ENCODE measurements at places on chromosomes 2 and 18.

GRCh38 chr2:46390901-46391395, 88.4 kb upstream of the TMEM247 start:
- DNase-seq = no peak

DNA sequence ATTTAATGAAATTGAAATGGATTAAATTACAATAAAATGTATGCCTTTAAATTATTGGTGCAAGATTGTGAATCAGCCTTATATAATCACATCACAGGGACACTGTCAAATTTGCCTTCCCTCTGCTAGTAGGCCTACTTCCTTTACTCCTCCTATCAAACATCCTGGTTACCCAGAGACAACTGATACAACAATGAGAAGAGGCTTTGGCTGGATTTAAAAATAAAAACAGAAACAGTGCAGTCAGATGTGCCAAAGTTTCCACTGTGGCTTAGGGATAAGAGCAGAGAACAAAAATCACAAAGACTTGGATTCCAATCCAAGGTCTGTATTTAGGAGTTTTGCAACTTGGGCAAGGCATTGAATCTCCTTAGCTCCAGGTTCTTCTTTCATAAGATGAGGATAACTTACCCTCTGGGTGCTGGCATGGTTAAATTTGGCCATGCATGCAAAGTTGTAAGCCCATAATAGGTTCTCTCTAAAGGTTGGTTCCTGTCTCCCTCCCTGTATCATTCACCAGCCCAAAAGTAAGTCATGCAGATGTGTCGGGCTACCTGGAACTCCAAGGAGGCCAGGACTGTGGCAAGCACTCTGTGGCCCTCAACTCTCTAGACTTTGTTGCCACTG, 99.3 kb upstream of the LRATD1 start:
- no peak for DNase-seq

DNA sequence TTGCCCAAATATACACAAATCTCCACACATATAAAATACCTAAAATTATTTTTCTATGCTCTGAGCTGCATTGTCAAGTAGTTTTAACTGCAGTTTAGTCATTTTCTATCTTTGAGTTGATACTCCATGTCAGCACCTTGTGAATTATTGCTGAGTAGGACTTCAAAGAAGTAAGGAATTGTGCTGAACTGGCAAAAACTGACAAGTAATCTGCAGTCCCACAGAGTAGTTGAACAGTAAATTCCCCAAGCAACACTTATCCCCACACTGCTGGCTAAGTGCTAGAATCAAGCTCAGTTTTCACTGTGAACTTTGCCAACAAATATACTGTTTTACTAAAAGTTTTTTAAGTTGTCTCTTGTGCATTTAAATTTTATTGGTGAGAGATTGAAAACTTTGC, 141.8 kb upstream of the ST6GAL2 start:
- peak; percentile 4 for DNase-seq

DNA sequence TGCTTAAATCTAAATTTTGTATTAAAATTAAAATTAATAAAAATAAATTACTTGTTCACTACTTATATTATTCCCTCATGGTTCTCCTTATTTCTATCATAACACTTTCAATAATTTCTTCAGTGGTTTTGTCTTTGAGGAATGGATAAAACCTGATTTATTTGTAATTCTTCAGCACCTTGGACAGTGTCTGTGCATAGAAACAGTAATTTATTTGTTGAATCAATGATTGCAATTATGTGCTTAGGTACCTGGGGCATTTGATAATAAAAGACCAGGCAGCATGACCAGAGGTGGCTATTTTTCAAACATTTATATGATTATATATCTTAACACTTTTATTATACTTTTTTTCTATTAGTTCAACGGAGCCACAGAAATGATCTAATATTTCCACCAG, 1062.7 kb downstream of the DSC3 start:
- no peak for DNase-seq

- DNase-seq = no peak
Measured at GRCh38 chr2:181613241-181613640, 43.7 kb downstream of the CERKL start.

- DNase-seq = no peak
Measured at GRCh38 chr2:115364093-115364492, 921.7 kb downstream of the DPP10 start.

- no peak for DNase-seq
Measured at GRCh38 chr2:39093218-39093898, 27.5 kb downstream of the SOS1 start.

- DNase-seq = no peak
Measured at GRCh38 chr2:50111067-50111466, 920.9 kb downstream of the NRXN1 start.

DNA sequence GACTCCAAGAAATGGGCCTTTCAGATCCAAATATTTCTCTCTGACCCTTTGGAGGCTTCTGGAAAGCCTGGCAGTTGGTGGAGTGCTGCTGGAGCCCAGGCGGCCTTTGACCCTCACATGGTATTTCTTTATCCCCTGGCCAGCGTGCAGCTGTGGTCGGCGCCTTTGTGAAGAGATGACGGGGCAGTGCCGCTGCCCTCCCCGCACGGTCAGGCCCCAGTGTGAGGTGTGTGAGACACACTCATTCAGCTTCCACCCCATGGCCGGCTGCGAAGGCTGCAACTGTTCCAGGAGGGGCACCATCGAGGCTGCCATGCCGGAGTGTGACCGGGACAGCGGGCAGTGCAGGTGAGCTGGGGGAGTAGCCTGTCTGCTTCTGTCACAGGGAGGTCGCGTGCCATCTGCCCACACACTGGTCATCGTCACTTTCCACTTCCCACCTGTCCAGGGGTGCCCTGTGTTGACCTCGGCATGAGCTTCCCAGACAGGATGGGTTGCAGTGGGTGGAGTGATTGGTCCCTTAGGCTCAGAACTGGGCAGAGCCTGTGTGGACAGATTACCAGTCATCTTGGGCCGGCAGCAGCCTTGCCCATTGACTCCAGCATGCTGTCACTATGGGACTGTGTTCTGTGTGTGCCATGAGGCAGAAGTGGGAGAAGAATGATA, 158.2 kb downstream of the LAMA3 start:
- no peak for DNase-seq

DNA sequence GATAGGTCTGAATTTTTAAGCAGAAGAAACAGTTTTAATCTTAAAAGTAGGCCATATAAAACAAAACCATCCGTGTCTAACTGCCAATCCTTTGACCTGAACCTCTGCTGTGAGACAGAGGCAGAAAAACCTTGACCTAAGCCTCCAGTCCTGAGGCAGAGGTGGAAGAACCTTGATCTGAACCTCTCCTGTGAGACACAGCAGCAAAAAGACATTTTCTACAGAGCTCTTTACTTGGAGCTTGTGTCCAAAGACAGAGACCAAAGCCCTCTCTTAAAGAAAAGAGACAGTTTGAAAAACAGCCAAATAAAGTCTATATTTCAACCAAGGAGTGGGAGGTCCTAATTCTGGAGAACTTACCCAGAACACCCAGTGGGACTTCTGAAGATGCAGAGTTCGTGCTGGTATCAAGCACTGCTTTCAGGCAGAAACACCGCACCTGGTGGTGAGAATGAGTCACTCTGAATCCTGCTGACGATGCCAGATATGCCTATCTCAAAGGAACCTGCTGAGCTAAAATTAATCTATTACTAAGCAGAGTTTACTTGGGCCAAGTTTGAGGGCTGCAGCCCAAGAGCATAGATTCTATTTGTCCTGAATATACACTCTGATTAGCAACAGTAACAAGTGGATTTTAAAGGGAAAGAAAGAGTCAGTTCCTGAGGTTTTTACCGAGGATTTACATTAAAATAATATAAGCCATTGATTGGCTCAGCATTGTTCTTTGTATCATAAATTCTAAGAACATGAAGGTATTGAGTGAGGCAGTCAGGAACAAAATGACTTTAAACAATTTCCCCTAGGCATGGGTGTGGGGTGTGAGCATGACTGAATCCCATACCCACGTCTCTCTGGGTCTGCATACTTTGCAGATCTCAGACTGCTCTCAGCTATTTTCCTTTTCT, 806.4 kb downstream of the TRIB2 start:
- DNase-seq = no peak

DNA sequence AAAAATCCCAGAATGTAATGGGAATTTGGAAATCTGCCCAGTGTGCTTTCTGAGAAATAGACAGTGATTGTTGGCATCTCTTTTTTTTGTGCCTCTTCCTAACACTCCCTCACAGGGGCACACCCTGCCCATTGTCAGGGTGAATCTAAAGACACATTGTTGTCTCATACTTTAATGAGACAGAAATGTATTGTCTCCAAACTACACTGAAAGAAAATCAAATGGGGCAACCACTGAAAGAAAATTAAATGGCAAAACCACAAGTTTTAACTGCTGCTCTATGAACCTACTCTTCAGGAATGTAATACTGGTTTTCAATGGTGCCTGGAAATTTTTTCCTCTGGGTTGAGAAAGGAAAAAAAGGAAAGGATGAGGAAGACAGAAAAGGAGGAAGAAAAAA, 43.2 kb upstream of the GLS start:
- peak; percentile 39 for DNase-seq

DNA sequence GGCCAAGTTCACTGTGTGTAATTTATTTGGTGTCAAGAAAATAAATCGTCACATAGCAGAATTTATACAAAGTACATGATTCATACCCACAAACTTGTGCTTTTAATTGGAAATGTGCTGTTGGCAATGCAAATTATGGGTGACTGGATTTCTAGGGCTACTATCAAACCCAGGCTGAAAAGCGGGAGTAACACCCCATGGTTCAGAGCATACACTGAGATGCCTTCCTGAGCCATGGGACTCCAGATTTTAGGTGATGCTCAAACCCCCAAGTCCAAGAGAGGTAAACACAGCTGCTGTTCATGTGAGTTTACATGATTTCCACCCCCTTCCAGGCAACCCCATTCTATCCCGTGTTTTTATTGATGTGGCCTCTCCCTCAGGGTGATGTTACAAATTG, 565.9 kb upstream of the ID2 start:
- no peak for DNase-seq

DNA sequence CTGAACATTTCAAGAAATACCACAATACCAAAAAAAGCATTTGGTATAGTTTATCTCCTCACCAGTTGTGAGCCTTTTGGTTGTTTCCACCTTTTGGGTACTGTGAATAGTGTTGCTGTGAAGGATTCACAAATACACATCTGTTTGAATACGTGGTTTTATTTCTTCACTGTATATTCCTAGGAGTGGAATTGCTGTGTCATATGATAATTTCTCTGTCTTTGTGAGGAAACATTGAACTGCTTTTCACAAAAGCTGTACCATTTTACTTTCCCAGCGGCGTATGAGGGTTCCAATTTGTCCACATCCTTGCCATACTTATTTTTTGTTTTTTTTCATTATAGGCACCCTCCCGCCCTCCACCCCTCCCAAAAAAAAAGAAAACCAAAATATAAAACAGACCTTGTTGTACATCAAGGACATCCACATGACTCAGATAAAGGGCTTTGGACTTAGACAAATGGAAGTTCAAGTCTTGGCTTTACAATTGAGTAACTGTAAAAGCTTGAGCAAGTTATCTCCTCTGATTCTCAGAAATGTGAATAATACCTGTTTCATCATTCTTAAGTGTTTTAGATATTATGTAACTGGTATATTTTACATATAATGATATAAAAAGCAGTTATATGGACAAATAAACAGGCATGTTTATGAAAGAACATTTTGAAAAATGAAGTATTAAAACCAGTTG, 19.0 kb downstream of the UBE2E3 start:
- no peak for DNase-seq

DNA sequence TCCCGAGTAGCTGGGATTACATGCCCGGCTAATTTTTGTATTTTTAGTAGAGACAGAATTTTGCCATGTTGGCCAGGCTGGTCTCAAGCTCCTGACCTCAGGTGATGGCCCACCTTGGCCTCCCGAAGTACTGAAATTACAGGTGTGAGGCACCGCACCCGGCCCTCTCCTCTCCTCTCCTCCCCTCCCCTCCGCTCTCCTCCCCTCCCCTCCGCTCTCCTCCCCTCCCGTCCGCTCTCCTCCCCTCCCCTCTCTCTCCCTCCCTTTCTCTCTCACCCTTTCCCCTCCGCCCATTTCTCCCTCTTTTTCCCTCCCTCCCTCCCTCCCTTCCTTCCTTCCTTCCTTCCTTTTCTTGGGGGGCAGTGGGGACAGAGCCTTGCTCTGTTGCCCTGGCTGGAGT, 28.4 kb downstream of the CD8B start:
- DNase-seq = no peak

- peak; percentile 4 for DNase-seq
Measured at GRCh38 chr2:10254373-10255188, 48.1 kb upstream of the HPCAL1 start.

DNA sequence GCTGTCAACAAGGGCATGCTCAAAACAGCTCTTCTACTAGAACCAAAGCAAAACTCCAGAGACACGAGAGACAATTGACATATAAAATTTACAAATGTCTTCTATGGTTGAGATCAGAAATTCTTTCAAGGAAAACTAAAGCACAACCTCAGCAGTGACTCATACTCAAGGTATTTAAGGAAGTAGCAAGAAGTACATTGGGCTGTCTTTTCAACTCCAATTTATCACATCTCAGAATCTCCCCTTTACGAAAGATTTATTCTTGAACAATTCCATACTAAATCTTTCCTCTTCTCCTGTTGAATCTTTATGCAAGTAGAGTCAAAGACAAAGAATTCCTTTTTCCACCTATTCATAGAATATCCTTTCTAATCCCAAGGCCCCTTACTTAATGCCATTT, 324.0 kb downstream of the IRS1 start:
- DNase-seq = peak; percentile 39

GRCh38 chr2:197237291-197238042, 73.1 kb downstream of the ANKRD44 start:
- no peak for DNase-seq

- no peak for DNase-seq
Measured at GRCh38 chr2:210798180-210798579, 241.8 kb downstream of the CPS1 start.

GRCh38 chr2:152354909-152355308, 19.9 kb downstream of the FMNL2 start:
- DNase-seq = no peak

GRCh38 chr18:78754311-78755043, 225.1 kb upstream of the SALL3 start:
- no peak for DNase-seq

GRCh38 chr2:96806468-96807126, 9.5 kb upstream of the CNNM3 start:
- DNase-seq = no peak

DNA sequence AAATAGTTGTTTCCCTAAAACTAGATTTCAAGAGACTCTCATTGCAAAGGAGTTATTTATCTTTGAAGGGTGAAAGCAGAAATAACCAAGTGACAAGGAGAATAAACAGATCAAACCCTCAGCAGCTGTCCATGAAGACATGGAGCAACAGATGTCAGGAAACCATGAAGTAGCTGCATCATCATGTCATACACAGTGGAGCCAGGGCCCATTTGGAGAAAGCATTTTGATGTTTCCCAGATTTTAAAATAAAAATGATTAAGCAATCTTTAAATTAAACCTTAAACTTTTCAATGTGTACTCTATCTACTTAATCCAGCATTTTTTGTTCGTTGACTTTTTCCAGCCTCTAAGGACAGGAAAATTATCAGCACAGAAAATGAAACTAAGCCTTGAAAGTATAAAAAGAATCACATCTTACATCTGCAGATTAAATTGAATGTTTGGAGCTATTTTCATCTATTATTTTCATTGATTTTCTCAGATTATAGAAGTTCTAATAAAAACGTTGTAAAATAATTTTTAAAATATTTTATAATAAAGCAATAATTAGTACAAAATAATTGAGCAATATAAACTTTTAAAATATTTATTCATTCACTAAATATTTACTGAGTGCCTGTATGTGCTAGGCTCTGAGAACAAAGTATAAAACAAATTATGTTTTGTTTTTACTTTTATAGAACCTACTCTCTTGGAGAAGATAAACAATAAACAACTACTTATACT, 860.1 kb downstream of the BCL11A start:
- no peak for DNase-seq
